ENCODE measurements at places on chromosomes 4 and X. TPM values are rescaled to one million over a fixed set of nuclear protein-coding genes. Genes with fewer than 3 reads are reported as not detected.

- no peak for DNase-seq
Observed at GRCh38 chr4:73127839-73128453, 58.4 kb upstream of the COX18 start.

GRCh38 chr4:129550281-129550785, 454.4 kb downstream of the C4orf33 start:
- DNase-seq: no peak

INTS6L gene
- 13.6 TPM for total RNA-seq

DNA sequence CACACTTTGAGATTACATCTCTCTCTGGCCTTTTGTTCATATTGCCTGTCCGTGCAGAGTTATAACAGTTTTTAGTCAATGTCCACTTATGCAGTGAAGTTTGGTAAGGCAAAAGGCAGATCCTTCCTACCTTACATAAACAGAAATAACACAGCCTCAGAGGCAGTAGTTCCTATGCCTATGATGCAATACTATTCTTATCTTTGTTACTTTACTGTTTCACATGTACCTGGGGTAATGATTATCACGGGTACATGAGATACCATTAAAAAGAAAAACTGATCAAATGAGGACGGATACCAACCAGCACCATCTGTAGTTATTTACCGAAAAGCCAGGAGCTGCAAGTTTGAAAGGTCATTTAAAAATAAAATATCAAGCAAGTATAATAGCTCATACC, 166.8 kb downstream of the BTC start:
- no peak for DNase-seq

GRCh38 chr4:165384598-165384997, 5.8 kb downstream of the CPE start:
- DNase-seq: peak; percentile 21
